Stimulated activated CD8-positive, alpha-beta memory T cell treated with anti-CD3 and anti-CD28 coated beads, Interleukin-7, amount 100 ng/mL, for 1 hour (primary cell): ENCODE measurements at places on chromosomes 2 and 18.

GRCh38 chr2:3441465-3441864 lies 62.0 kb downstream of the TRAPPC12 start:
- no peak for DNase-seq

DNA sequence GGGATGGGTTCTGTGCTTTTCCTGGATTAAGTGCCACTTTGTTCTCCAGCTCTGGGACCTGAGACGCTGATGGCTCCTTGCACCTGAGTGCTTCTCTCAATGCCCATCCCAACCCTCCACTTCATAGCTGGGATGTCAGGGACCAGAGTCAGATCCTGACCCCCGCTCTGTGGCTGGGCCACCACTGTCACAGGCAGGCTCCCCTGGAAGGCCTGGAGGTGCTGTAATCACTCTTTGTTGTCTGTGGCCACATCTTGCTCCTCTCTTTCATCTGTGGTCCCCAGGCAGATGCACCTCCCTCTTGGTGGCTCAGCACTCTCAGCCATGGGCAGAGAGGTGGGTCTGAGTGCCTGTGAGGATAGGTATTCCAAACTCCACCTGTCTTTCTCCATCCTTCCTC lies 62.4 kb downstream of the CAPN13 start:
- no peak for DNase-seq

- DNase-seq = no peak
These were observed 222.0 kb downstream of the TMEM182 start for GRCh38 chr2:102983786-102984185.

DNA sequence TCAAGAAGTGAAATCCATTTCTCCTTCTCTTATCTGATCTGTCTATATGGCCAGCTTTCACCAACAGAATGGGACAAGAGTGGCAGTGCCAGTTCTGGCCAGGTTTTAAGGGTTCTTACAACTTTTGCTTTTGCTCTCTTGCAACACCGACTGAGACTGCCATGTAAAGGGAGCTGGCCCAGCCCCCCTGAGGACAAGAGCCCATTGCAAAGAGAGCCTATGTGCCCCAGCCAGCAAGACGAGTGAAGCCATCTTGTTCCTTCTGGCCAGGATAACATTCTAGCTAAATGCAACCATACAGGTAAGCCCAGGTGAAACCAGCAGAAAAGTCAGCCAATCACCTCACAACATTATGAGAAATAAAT lies 101.0 kb upstream of the RND3 start:
- DNase-seq = no peak

GRCh38 chr2:231464576-231465540 lies 574 bp upstream of the NCL start:
- peak; percentile 99 for DNase-seq

GRCh38 chr2:85986121-85986520 lies 97.3 kb upstream of the ST3GAL5 start:
- no peak for DNase-seq

DNA sequence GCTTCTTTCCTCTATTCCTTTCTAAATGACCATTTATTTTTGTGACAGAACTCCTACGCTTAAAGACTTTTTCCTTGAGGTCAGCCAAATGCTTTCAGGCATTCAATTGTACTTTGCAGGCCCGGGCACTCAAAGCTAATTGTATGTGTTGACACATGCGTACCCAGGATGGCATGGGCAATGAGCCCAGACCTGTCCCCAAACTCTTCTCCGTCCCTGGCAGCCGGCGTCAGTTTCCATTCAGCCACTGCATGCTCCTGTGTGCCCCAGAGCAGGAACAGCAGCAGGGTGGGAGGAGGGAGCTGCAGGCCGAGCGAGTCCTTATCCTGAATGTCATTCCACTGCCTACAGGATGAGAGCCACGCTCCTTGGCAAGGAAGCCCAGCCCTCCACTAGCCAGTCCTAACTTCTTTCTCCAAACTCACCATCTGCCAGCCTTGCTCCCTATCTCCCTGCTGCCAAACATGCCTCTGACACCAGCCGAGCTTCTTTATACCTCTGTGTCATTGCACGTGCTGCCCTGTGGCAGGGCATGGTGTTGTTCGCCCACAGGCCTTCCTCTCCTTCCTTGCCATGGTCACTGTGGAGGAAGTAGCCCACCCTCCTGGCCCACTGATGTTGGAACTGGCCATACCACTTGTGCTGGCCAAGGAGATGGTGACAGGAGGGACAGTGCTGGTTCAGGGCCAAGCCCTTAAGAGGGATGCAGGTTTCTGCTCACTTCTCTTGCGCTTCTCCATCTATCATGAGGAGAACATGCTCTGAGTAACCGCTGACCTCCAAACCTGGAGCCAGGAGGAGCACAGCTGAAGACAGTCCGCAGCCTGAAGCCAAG lies 116.9 kb upstream of the FHL2 start:
- DNase-seq = no peak

GRCh38 chr2:220356076-220356475 lies 728.6 kb downstream of the SLC4A3 start:
- no peak for DNase-seq

GRCh38 chr18:76903386-76903785 lies 81.0 kb downstream of the ZNF236 start:
- no peak for DNase-seq

GRCh38 chr18:63881851-63882250 lies 5.7 kb upstream of the SERPINB2 start:
- DNase-seq = no peak

- DNase-seq = no peak
These were observed 59.5 kb downstream of the LRRTM1 start for GRCh38 chr2:80244905-80245584.

- DNase-seq = no peak
These were observed 416.2 kb downstream of the IRS1 start for GRCh38 chr2:226383461-226383860.

GRCh38 chr2:1538663-1539062 lies 125.4 kb downstream of the TPO start:
- no peak for DNase-seq

GRCh38 chr2:65366595-65367125 lies 65.7 kb downstream of the SPRED2 start:
- no peak for DNase-seq

- no peak for DNase-seq
These were observed 3.1 kb downstream of the WNT10A start for GRCh38 chr2:218883491-218884490.

GRCh38 chr2:186485871-186486650 lies at the start of gene ZC3H15:
ZC3H15 (plus strand) TSS chr2:186486260; CDS start chr2:186486383, 123 bp downstream.
- DNase-seq = peak; percentile 94

DNA sequence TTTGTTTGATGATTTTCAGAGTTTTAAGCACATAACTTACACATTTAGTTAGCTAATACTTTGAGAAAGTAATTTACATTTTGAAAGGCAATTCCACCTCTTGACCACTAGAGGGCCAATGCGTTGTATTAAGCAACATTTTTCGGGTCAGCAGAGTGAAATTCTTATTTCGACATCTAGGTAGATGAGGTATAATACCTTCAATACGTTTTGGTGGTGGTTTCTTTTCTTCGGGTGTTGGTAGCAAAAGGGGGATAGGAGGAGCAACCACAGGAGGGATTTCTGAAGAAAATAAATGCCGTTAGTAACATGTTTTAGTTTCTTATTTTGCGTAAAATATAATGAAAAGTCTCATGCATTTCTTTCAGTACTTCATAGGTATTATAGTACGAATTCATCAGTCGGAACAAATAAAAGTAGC lies 106.3 kb downstream of the TTN start:
- DNase-seq = no peak

DNA sequence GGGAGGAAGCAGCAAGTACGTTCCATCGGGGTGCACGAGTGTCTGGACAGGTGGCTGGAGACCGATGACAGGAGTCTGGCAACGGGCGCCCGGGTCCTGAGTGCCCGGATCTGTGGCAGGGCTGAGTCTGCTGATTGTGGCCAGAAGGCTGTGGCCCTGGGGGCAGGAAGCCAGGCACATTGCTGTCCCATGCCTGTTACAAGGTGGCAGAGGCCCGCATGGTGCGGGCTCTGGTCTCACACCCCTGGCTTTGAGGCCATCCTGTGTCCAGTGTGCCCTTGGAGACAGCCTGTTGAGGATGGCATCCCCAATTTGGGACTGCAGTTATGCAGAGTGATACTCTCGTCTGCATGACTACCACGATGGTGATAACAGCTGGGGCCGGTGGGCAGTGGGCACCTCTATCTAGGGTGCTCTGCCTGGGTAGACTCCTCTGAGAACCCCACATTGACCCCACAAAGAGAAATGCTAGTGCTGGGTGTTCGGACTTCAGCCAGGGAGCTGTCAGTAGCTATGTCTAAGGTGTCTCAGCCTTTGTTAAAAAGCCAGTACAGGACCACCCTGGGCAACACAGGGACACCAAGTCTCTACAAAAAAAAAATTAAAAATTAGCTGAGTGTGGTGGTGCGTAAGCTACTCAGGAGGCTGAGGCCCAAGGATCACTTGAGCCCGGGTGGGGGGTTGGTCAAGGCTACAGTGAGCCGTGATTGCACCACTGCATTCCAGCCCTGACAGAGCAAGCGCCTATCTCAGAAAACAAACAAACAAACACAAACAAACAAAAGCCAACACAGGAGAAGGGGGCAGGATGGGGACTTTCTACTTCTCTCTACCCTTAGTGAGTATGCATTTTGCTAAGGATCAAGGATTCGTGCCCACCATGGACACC lies 88.3 kb downstream of the RHOB start:
- no peak for DNase-seq

DNA sequence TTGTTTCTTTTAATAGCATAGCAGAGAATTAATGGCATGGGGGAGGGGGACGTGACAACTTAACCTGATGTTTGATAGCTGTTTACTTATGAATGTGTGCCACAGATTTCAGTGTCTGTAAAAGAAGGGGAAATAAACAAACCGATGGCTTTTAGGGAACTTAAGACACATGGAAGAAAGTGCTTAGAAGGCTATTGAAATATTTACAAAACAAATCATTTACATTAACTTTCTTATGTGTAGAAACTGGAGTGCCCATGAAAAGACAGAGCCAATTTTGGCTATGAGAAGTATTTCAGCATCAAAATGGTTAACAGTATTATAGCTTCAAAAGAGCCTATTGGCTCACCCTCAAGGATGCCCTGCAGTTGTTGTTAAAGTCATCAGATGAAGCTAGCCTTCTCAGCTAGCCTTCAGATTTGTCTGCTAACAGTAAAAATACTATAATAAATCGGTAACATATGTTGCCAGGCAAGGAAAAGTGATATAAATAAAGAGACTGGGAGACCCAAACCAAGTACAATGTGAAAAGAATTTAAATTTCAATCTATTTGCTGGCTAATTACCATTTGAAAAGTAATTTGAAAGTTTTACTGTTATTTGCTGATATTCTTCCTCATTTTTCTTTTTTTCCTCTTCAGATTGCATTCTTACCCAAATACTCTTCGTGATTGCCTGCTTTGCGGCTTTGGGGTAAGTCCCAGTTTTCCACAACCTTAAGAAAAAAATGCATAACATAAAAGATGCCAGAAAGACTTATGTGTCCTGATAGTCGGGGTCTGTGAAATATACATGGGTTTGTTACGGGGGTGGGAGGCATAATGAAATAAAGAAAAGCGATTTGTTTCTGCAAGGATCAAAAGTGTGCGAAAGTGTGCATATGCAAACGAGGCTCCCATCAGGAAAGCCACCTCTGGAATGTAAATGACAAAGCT lies 256.4 kb downstream of the MEIS1 start:
- no peak for DNase-seq

GRCh38 chr2:220775856-220776488 lies 796.1 kb downstream of the EPHA4 start:
- no peak for DNase-seq

GRCh38 chr2:234306426-234307173 lies 190.3 kb downstream of the ARL4C start:
- DNase-seq = no peak

- no peak for DNase-seq
These were observed 84.9 kb upstream of the ZFP36L2 start for GRCh38 chr2:43311276-43311675.

- no peak for DNase-seq
These were observed 73.0 kb downstream of the MYO1B start for GRCh38 chr2:191318037-191318728.
